Naive thymus-derived CD8-positive, alpha-beta T cell (primary cell): ENCODE measurements at places on chromosomes 16 and 17. TPM values are rescaled to one million over a fixed set of nuclear protein-coding genes. Genes with fewer than 3 reads are reported as not detected.

GRCh38 chr16:80615735-80616134 is 74.9 kb downstream of the DYNLRB2 start:
- no peak for DNase-seq

DNA sequence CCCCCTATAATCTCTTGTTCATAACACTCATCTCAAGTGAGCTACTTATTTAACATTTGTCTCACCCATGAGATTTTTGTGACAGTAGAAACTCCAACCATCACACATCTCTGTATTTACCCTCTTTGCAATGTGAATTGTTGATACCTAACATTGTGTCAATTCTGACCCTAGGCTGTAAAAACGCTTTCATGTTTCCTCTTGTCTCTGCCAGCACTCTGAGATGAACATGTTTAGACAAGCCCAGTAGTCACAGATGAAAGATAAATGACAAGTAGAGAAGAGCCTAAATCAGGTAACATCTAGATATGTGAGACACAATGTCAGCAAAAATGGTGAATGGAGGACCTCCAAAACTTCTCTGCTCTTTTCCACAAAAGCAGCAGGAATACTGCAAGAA is 1254.5 kb upstream of the GOT2 start:
- no peak for DNase-seq

DNA sequence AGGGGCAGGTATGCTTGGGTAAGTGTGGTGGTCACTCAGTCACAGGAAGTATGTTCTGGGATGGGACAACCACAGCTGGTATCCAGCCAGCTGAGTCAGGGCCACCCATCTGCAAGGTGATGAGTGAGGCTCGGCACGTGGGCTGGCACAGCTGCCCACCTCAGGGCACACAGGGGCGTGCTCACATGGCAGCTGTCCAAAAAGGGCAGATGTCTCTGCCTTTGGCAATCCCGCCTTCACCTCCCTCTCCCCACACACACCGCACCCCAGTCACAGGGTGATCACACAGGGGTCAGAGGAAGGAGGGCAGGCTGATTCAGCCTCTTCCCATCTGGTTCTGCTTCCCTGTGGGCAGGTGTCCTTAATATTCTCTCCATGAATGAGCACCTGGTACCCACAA is 85.9 kb upstream of the TOB1 start:
- no peak for DNase-seq

- no peak for DNase-seq
Observed at GRCh38 chr17:40091691-40092397, 8.5 kb downstream of the NR1D1 start.

The INO80E gene
- polyA plus RNA-seq, result 6.5 TPM
